ENCODE measurements at places on chromosomes 5 and 9.

GRCh38 chr9:114300846-114301797 is 21.8 kb upstream of the ORM1 start:
- DNase-seq = no peak

GRCh38 chr9:76336027-76336426 is 58.2 kb downstream of the RFK start:
- DNase-seq = no peak

GRCh38 chr9:129384491-129385210 is 206.6 kb upstream of the IER5L start:
- no peak for DNase-seq

GRCh38 chr9:131697097-131697496 is 42.8 kb downstream of the RAPGEF1 start:
- no peak for DNase-seq

- DNase-seq = no peak
These were observed 38.9 kb downstream of the FNBP1 start for GRCh38 chr9:130003943-130004552.

GRCh38 chr5:104421431-104421830 is 858.8 kb upstream of the NUDT12 start:
- DNase-seq = no peak

DNA sequence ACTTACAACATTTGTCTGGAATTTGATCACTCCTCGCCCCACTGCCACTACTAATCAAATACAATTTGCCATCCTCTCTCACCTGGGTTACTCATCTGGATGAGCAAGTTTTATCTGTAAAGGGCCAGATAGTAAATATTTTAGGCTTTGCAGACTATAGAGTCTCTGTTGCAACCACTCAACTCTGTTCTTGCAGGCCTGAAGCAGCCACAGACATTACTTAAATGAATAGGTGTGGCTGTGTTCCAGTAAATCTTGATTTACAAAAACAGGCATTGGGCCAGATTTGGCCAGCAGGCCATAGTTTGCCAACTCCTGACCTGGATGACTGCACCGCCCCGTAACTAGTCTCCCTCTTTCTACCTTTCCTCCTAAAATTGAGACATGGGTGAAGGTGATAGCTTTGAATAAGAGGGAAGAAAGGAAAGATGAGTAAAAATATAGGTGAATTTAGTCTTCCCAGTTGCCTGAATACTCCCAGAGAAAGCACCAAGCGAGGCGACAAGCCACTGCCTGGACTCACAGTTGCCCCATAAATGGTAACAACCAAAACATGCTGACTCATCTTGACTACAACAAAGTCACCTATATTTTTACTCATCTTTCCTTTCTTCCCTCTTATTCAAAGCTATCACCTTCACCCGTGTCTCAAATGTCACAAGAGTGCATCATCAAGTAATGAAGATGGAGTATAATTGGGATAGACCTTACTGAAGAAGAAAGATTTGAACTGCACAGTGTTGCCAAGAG is 32.5 kb upstream of the SCAMP1 start:
- no peak for DNase-seq

GRCh38 chr9:36987409-36987808 is 46.7 kb downstream of the PAX5 start:
- DNase-seq = no peak

- no peak for DNase-seq
These were observed 19.2 kb downstream of the RNF145 start for GRCh38 chr5:159190170-159190569.

DNA sequence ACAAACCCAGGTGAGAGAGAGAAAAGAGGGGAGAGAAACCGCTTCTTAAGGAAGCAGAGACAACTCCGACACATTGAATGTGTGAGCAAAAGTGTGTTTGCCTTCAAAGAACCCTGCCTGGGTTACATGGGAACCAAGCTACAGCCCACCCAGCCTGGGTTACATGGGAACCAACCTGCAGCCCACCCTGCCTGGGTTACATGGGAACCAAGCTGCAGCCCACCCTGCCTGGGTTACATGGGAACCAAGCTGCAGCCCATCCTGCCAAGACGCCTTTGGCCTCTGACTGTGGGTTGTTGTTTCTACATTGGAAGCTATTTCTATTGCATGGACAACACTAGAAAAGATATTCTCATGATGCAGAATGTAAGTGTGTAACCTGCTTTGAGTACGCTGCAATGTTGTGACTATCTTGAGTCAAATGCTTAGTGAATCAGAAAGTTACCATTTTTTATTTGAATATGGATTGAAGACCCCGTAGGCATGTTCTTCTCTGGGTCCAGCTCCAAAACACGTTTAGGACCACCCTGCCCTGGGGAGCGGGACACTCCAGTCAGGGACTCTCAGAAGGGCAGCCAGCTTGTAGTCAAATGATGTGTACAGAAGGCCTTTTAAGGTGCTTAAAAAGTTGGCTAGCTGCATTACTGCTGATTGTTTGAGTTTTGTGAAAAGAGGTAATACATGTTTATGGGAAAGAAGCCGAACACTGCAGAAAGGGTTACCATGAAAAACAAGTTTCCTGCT is 39.1 kb upstream of the UNC5A start:
- DNase-seq = no peak

DNA sequence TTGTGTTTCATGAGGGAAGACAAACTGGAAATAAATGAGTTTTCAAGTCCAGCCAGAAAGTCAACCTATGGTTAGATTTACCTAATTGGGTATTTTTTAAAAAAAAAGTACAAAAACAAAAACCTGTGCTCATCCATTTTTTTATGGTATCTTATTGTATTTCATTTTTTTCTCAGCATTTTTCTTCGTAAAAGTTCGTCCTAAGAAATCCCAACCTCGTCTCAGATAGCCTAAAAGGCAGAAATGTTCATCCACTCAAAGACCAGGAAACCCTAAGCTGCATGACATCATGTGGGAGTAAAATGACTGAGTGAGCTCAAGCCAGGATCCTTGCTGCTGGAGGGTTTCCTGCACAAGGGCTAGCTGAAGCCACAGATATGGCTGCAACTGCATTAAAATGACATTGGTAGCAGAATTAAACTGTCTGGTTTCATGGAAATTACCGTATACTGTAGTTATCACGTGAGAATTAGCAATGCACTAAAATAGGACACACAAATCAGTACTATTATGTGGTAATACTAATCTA is 70.4 kb downstream of the NFIB start:
- DNase-seq = no peak

GRCh38 chr5:58071566-58071965 is 388.3 kb downstream of the PLK2 start:
- DNase-seq = no peak

Measured in stimulated activated CD8-positive, alpha-beta memory T cell treated with anti-CD3 and anti-CD28 coated beads, Interleukin-2, amount 100 ng/mL, for 1 hour (primary cell).